ENCODE measurements at places on chromosomes 5 and 9.

DNA sequence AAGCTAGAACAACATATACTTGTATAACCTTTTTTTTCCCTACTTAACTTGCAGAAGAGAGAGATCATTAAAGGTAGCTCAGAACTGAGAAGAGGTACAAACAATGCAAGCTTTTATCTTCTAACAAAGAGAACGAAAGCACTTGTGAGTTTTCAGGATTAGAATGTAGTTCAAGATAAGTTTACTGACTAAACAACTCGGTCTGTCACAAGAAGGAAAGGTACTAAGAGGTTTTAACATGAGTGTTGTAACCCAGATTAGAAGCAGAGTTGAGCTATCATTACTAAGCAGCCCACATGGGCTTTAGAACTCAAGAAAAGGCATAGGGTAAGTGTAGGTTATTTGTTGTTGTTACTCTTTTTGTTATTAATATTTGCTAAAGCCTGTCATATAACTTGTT lies 25.2 kb downstream of the GIN1 start:
- no peak overlapping the region for H3K4me3 ChIP-seq
- no peaks in the 10 kb centered on the region for H3K4me1 ChIP-seq
- no peak for DNase-seq
- no peak overlapping the region for H3K27ac ChIP-seq
- H3K36me3 ChIP-seq: peaks cover 9% of the 10 kb centered on the region

- H3K27me3 ChIP-seq: peaks cover 23% of the 10 kb centered on the region
- H3K36me3 ChIP-seq: no peaks in the 10 kb centered on the region
- H3K27ac ChIP-seq: no peak within 1 kb of the TSS
- H3K4me1 ChIP-seq: 0 out of 2 replicates have a peak, but pooled peaks cover 2% of the 10 kb centered on the region
Measured at GRCh38 chr9:101028346-101029314, at the start of gene PLPPR1. Gene PLPPR1 (plus strand): TSS chr9:101028727.

- no peak overlapping the region for H3K4me3 ChIP-seq
- no peak overlapping the region for H3K27ac ChIP-seq
- H3K4me1 ChIP-seq: peaks cover 3% of the 10 kb centered on the region
- DNase-seq: no peak
Measured at GRCh38 chr5:19923742-19924141, 64.3 kb downstream of the CDH18 start.

DNA sequence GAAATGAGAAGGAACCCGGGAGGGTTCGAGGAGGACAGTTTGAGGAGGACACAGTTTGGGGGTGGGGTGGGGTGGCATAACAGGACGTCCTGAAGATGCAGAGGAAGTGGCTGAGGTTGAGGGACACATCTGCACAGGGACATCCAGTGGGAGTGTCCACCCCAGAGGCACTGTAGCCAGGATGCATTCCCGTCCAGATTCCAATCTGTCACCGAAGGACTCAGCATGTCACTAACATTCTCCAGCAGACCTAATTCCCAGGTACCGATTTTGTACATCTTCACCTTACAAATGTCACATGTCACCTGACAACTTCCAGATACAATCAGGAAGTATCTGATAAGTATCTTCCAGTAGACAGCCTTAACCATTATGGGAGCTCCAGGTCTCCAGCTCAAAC lies 42.6 kb downstream of the EPB41L4B start:
- no peaks in the 10 kb centered on the region for H3K4me1 ChIP-seq
- DNase-seq: no peak
- peaks cover 11% of the 10 kb centered on the region for H3K36me3 ChIP-seq
- H3K27me3 ChIP-seq: no peaks in the 10 kb centered on the region

DNA sequence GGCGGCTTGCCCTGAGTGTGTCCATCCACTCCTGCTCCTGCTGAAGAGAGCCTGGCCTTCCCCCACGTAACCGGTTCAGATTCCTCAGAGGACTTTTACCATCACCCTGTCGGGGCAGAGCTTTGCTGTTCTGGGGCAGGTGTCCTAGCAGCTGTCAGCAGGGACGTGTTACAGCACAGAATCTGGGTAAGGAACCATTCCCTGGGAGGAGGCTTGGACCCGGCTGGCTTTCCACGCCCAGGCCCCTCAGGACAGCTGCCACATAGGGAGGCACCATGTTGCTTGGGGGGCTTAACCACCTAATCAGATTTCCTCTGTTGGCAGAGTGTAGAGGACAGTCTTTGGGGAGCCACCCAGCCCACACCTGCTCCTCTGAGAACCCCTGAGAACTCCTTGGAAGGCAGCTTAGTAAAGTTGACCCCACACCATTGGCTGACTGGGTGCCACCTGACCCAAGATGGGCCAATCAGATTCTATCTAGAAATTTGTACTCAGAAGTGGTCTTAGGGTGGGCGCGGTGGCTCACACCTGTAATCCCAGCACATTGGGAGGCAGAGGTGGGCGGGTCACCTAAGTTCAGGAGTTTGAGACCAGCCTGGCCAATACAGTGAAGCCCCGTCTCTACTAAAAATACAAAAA lies 23.3 kb upstream of the EEIG1 start:
- no peak for DNase-seq
- H3K4me3 ChIP-seq: no peak overlapping the region
- H3K36me3 ChIP-seq: peaks cover 7% of the 10 kb centered on the region
- H3K4me1 ChIP-seq: no peaks in the 10 kb centered on the region
- no peaks in the 10 kb centered on the region for H3K27me3 ChIP-seq
